ENCODE measurements at places on chromosomes 5 and 9. TPM values are rescaled to one million over a fixed set of nuclear protein-coding genes. Genes with fewer than 3 reads are reported as not detected.

Gene PTPRD
- 67.2 TPM for total RNA-seq

- no peak for DNase-seq
These were observed 123.0 kb upstream of the GABRP start for GRCh38 chr5:170660531-170660930.

Gene IFNE
- not detected for total RNA-seq

Gene DNAH5
- total RNA-seq, result 1.7 TPM

- no peak for DNase-seq
These were observed 943.8 kb downstream of the NR2F1-AS1 start for GRCh38 chr5:92637247-92637646.

Gene GOLGA2
- total RNA-seq, result 91.9 TPM

DNA sequence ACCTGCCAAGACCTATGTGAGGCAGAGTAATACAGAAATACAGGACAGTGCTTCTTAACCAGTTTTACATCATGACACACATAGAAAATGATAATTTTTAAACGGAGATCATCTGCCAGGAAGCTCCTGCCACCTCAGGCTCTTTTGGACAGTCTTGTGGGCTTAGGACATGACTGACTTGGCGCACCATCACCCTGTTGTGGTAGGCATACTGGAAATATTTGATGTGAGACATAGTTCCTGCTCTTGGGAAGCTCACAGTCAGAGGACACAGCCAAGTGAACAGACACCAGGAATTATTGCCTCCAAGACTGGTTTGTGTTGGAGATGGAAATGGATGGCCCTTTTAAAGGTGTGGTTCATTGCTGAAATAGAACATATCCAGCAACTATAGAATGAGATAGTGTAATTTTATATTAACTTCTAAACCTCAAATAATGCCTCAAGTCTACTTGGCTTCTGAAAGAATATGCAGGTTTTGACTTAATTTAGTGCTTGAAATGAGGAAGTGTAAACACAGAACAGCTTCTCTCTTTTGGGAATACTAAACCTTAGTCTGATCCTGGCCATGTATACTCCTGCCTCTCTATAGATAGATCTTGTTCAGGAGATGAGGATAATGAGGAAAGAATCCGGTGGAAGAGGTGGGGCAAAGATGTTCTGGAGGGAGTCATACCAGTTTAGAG lies 19.7 kb downstream of the CPEB4 start:
- no peak for DNase-seq

- DNase-seq, result no peak
These were observed 417.3 kb downstream of the RAB3C start for GRCh38 chr5:59000211-59000610.

GRCh38 chr5:83839788-83840187 lies 119.1 kb upstream of the HAPLN1 start:
- DNase-seq, result no peak

DNA sequence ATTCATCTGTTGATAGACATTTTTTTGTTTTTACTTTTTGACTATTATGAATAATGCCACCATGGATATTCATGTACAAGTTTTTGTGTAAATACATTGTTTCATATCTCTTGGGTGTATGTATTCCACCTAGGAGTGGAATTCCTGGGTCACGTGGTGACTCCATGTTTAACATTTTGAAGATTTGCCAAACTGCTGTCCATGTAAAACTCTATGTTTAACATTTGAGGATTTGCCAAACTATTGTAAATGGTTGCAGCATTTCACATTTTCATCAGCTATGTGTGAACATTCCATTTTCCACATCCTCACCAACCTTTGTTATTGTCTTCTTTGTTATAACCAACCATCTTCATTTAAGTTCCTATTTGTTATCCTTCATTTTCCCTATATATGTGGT lies 12.2 kb downstream of the TMEFF1 start:
- DNase-seq, result no peak

Gene COL15A1
- total RNA-seq, result 186 TPM

- no peak for DNase-seq
These were observed 9.3 kb downstream of the HAVCR1 start for GRCh38 chr5:157049605-157050004.

GRCh38 chr5:91361055-91361701 lies 21.9 kb downstream of the ARRDC3 start:
- no peak for DNase-seq

- no peak for DNase-seq
These were observed 257.5 kb upstream of the PANK3 start for GRCh38 chr5:168836603-168837231.

- peak; percentile 15 for DNase-seq
These were observed 1062.6 kb downstream of the NR2F1-AS1 start for GRCh38 chr5:92518318-92518904.

Gene C1QTNF2
- total RNA-seq, result 26.8 TPM

GRCh38 chr5:8879248-8879647 lies 666.6 kb downstream of the SEMA5A start:
- no peak for DNase-seq

Gene SMIM33
- total RNA-seq, result not detected

DNA sequence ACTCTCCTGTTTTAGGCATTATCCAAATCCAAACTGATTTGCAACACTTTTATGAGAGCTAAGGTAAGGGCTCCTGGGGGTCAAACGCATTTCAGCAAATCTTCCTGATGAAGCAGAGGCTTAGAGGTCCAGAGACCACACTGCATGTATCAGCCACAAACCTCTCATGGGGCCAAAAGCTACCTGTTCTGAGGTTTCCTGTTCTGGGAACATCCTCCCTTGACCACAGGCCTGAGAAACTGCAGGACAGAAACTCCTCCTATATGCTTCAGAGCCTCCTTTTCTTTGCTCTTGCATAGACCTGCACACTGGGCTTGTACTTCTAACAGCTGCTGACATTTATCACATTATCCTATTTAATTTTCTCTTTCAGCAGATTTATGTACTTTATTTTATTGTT lies 92.6 kb downstream of the OR2K2 start:
- no peak for DNase-seq

Gene CYSRT1
- 0.18 TPM for total RNA-seq

- DNase-seq, result peak; percentile 43
These were observed 11.8 kb upstream of the TGFBI start for GRCh38 chr5:136016945-136017530.

Gene FOXI1
- total RNA-seq, result not detected

- DNase-seq, result no peak
These were observed 490.3 kb downstream of the NR2F1-AS1 start for GRCh38 chr5:93090698-93091097.

DNA sequence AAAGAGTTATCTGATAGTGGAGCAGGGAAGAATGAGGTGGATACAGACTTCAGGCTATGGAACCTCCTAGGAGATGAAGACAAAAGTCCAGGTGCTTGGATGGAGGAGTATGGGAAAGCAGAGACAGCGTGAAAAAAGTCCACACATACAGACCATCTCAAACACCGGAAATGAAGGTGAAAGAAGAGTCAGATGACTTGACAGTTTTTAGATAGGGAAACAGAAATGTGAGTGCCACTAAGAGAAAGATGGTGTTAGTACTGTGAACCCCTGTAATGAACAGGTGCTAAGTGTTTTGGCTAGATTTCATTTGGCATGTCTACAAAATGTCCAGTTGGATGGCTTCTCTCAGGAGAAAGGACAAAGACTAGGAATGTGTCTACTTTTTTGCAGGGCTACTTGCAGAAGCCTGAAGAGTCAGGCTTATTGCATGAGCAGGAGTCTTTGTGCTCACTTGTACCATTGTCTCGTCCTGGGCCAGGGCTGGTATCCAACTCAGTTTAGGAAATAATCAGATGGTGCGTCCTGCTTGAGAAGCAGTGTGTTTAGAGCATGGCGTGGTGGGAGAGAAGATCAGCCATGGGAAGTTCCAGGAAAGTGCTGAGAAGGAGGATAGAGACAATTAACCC lies 90.6 kb upstream of the STARD4 start:
- no peak for DNase-seq

- no peak for DNase-seq
These were observed 362.7 kb upstream of the RFX3 start for GRCh38 chr9:3888497-3888858.

DNA sequence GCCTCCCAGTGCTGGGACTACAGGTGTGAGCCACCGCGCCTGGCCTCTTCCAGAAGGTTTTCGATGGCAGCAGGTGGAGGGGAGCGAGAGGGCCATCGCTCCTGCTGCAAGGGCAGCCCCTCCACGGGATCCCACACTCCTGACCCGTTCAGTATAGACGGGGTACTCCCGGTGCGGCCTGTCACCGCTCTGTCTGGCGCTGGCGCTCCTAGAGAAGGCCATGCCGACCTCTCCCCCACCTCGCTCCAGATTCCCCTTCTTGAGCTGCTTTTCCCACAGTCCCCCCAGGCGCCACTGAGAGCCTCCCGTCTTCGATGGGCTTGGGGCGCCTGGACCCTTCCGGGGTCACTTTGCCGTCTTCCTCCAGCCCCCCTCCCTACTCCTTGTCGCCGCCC lies 4.3 kb upstream of the SQSTM1 start:
- no peak for DNase-seq

DNA sequence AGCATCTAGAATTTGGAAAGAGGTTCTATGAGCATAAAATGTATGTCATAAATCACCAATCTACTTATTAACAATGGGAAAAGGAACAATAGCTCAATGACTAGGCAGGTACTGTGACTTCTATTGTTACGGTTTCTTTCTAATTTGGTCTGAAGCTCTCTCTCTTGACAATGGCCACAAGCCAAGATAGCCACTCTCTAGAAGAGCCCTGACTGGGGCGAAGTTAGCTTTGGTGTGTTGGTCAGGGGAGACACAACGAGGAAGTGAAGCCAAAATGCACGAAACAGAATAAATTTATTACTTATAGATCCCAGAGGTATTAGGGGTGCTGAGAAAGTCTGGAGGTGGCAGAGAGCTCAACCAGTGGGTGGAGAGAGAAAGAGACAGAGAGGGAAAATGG lies 9.4 kb upstream of the RAD23B start:
- no peak for DNase-seq

- DNase-seq, result no peak
These were observed 1.3 kb downstream of the BRD9 start for GRCh38 chr5:891117-891836.

Gene C9orf153
- 0.49 TPM for total RNA-seq

GRCh38 chr5:35538198-35538931 lies 79.3 kb upstream of the SPEF2 start:
- no peak for DNase-seq

Gene CAMK4
- 7.5 TPM for total RNA-seq

DNA sequence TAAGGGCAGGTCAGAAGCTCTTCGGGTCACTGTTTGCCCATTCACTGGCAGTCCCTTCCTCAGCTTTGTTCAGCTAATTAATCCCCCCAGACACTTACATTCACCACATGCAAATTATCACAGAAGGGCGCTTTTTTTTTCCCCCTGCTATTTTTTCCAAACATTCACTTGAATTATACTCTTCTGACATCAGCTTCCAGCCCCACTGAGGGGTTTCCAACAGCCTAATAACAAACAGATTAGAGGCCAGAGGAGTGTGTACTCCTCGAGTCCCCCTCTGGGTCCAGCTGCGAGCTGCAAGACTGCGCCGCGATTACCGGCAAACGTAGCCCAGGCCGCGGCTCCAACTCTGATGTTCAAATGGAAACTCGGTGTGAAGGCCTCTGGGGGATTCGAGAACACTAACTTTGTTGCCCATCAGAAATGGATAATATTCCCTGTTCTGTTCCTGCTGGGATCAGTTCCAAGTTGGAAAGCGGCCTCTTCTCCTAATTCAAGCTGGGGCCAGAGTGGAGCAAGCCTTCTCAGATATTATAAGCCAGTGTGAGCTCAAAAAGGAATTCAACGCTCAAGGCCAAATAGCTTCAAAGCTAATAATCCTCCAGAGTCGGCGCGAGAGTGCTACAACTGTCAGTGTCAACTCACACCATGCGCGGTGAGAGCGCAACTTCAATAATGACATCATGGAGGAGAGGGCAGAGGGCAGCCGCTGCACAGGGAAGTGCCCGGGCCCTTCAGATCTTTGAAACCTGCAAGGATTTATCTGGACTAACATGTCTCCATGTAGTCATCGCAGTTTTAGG lies 560.8 kb downstream of the BNC2 start:
- DNase-seq, result peak; percentile 97

Gene PCDHB13
- 1.9 TPM for total RNA-seq

DNA sequence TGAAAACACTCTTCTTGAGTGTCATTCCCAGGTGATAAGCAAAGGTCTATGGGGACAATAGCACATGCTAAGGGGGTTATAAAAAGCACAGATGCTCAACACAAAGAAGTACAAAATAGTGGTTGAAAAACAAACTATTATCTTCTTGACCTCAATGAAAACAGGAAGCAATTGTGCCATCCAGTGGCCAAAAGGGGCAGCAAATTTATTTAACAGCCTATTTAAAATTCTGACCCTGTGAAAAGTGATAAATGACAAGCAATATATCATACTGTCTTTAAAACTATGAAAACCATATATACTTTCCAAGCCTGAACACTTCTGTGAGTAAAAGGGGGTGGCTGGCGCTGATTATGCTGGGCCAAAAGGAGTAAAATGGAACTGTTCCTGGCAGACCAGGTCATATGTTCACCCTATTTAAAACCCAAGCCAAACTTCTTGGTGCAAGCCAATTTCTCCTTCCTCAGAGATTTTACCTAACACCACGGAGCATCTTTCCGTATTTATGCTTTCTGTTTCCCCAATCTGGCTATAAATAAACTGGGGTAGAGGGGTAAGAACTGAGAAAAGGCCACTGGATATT lies 29.7 kb downstream of the TEX10 start:
- peak; percentile 60 for DNase-seq

- DNase-seq, result no peak
These were observed 39.2 kb downstream of the DCAF10 start for GRCh38 chr9:37839496-37840461.

Gene MGAT4B
- total RNA-seq, result 34.4 TPM

DNA sequence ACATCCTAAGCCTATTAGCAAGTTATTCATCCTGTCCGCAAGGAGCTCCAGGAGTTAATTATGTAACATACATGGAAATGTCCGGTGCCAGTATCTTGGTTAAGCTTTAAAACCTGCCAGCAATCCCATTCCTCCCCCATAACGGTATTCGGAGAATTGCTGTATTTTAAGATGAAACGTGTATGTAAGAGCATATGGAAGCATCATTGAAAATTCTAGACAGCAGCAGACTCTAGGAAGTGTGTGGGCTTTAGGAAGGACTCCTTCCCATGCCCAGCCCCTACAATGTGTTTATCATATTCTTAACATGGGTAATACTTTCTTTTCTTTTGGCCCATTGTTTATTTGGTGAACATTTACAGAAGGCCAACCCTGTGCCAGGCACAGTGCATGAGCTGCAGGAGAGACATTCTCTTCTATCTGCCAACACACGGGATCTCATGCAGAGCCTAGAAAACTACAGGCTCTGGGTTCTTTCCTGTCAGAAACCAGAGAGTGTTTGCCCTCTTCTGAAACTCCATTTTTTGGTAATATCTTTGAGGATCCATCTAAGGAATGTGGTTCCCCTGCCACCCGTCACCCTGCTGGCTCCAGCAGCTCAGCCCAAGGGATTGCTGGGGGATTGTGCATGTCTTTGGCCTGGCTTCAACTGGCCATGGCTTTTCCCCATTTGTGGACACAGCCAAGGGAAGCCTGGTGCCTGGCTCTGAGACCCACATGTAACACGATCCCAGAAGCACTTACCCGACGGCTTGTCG lies 15.1 kb downstream of the ANGPTL2 start:
- DNase-seq, result no peak

DNA sequence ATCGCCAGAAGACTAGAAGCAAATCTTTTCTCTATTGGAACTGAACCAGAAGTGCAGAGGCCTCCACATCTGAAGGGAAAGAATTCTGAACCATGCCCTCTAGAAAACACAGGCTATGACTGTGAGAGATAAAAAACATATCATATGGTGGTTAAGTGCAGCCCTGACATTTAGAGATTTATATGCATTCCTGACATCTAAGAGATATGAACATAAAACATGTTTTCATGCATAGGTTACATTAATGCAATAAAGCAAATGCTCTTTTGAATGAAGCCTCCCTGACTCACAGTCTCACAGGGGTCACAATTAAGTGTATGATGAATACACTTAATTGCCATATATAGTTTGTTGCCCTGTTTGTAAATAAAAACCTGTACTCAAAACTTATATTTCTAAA lies 28.9 kb upstream of the CKMT2 start:
- DNase-seq, result no peak
